ENCODE measurements at places on chromosomes 16 and 17.

- DNase-seq = peak; percentile 96
These were observed at the start of gene RHBDF2 for GRCh38 chr17:76501018-76501826. TSS of gene RHBDF2 (minus strand) at chr17:76501423. CDS start at chr17:76481524, 19,899 bp downstream.

GRCh38 chr17:4553669-4554068 lies 1.5 kb downstream of the MYBBP1A start:
- DNase-seq = no peak

- peak; percentile 75 for DNase-seq
These were observed 6.4 kb downstream of the CUEDC1 start for GRCh38 chr17:57948555-57949420.

DNA sequence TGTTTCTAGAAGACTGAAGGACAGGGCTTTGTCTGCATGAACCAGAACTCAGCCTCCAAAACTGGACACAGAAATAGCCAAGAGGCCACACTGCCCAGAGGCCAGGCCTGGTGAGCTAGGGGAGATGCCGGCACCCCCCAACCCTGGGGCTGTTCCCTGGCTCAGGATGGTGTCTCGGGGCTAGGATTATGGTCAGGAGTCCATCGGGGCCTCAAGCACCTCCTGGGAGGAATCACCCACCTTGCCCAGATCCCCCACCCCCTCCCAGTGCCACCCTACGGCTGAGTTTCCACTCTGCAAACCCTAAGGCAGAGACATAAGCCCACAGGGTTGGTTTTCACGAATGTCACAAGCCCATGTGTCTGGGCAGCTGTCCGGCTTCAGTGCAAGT lies 37.2 kb downstream of the SLC7A5 start:
- DNase-seq = no peak

DNA sequence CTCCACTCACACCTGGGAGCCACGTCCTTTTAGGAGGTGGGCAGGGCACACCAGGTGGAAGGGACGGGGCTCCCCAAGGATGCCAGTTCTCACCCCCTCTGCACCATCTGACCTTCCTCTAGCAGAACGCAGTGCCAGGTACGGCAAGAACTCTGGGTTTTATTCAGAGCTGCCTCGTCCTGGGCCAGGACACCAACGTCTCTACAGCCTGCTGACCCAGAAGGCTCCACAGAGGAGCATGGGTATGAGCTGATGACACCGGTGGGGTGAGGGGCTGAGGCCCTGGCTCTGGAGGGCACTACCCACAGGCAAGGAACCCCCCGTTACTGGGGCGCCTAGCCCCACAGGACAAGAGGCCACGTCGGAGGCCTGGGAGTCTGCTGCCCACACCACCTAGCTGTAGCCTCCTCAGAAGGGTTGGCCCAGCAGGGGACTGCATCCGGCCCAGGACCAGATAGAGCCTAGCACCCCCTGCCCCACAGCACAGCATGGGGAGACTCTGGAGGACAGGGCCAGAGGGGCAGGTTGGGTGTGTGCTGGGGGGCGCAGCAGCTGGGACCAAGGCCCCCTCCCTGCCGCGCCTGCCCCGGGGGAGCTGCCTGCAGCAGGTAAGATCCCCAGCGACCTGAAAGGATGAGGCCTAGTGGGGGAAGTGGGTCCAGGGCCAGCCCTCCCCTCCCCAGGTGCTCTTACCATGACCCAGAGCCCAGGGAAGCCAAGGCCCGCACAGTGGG lies 13.9 kb downstream of the BCAR1 start:
- DNase-seq = no peak

DNA sequence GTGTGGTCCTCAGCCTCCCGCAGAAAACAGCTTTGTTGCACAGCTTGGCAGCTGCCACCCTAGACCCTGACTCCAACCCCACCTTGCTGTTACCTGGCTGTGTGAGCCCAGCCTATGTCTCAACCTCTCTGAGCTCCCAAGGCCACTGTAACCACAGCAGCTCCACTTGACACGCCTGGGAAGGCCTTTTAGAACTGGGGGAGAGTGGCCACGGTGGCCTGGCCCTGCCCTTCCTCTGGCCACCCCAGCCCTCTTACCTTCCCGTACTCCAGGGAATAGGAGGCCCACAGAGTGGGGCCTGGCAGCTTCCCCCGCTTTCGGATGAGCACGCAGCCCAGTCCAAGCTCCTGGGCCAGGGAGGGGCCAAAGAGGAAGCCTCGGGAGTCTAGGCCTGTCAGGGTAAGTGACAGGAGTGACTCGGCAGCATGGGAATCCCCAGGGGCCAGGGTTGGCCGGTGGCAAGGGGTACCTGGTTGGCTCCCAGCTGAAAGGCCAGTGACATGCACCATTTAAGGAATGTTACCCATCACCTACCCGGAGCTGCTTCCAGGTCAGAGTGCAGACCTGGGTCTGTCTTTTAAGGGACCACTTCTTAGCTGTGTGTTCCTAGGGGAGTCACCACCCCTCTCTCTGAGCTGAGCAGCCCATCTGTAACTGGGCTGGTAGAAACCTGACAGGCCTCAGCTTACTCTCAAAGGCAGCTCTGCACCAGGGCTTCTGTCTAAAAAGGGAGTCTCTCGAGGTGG lies 1.4 kb downstream of the APRT start:
- DNase-seq = peak; percentile 70

- DNase-seq = no peak
These were observed 15.3 kb upstream of the GAA start for GRCh38 chr17:80086081-80086480.
